ENCODE measurements at places on chromosomes 5 and 9. TPM values are rescaled to one million over a fixed set of nuclear protein-coding genes. Genes with fewer than 3 reads are reported as not detected.

Gene PDE6A
- polyA plus RNA-seq = not detected

Gene DMRT2
- 0.50 TPM for polyA plus RNA-seq

Gene MTAP
- polyA plus RNA-seq = 7.7 TPM

Gene QRFP
- not detected for polyA plus RNA-seq

Data from neural cell (in vitro differentiated cells).